Forelimb muscle (tissue), 1 donor: ENCODE measurements at places on chromosomes 12 and 14. TPM values are rescaled to one million over a fixed set of nuclear protein-coding genes. Genes with fewer than 3 reads are reported as not detected.
A peak's percentile ranks its signal among the peaks of the same experiment; 100 is the strongest.

EEF1AKMT3 gene
- 6.9 TPM for polyA plus RNA-seq

DNA sequence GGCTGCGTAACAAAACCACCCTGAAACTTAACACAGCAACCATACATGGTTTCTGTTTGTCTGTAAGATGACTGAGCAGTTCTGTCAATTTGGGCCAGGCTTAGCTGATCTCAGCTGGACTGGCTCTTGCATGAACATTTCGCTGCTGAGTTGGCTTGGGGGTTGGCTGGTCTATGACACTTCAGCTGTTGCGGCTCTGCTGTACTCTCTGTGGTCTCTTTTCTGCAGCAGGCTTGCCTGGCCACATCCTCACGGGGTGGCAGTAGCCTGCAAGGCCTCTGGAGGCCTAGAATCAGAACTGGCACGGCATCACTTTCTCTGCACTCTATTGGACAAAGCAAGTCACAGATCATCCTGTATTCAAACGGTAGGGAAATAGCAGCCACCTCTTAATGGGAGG, 216.2 kb downstream of the BCL11B start:
- DNase-seq = no peak

DNA sequence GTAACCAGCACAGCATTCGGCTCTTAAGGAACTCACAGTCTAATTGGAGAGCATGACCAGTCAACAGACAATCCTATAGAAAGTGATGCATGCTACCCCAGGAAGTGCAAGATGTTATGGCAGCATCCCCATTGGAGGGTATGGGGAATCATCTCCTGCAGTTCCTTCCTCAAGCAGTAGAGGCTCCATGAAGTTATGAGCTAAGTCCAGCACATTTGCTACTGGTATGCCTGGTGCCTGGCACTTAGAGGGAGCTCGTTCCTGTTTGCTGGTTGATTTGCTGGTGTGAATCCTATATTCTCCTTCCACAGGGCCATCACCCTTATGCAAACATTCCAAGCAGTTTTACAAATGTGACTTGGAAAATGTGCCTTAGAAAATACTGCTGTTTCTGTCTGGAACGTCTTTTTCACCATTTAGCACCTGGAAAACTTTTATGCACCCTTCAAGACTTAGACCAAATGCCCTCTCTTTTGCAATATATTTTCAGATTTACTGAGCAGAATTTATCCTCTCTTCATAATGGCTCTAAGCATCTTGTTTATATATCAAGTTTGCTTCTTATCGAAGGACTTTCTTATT, 136.1 kb upstream of the WSCD2 start:
- DNase-seq = no peak

DNA sequence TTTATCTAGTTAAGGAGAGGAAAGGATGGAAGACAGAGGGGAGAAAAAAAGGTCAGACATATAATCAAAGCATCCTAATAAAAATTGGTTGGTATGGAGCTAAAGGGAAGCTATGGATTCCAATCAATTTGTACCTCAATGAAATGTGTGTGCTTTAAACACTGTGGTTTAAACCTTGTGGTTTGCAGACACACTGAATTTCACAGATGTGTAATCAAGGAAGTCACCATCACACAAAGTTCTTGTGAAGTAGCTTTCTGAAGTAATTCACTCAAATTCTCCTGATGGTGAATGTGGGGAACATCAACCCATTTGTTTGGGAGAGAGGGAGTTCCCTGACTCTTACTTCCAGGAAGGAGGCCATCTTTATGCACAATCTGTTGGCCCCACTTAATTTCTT, 243.3 kb upstream of the KRR1 start:
- no peak for DNase-seq

GRCh38 chr12:94525951-94526350, 66.3 kb upstream of the CEP83 start:
- DNase-seq = no peak

- DNase-seq = peak; percentile 84
These were observed 15.6 kb upstream of the LRTM2 start for GRCh38 chr12:1804545-1805332.
